Fibroblast of skin of back (primary cell): ENCODE measurements at places on chromosomes 1 and 21.

- no peak for DNase-seq
Observed at GRCh38 chr1:41342774-41343355, 18.4 kb upstream of the FOXO6 start.

DNA sequence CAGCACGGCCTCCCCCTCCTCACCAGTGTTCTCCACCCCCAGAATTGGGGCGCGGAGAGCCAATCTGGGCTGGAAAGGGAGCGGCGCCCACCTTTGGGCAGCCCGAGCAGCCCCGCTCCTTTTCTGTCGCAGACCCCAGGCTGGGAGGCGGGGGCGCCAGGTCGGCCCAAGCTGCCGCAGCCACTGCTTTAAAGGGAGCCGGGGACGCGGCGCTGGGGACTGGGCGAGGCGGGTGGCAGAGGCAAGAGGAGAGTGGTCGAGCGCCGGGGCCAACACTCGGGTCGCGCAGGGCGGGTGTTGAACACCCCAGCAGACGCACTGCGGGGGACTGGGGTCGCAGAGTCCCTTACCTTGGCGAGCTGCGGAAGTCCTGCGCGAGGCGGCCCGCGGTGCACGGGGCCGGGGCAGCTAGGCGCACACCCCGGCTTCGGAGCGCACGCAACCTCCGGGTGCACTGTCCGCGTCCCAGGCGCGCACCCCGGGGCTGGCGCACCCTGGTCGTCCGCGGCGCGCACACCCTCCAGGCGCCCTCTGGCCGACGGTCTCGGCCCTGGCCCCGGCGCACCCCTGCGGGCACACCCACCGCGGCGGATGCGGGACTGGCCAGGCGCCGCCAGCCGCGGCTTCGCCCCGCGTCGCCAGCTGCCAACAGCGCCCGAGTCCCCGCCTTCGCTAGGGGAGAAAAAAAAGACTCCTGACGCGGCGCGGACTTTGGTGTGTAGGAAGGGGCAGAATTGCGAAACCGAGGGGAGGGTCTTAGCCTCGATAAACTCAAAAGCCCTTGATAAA is at the start of gene KANK4:
KANK4 (minus strand) TSS at position 679 of the 789 bp plus-strand sequence. CDS start 37,870 bp downstream, outside the sequence.
- DNase-seq = no peak

DNA sequence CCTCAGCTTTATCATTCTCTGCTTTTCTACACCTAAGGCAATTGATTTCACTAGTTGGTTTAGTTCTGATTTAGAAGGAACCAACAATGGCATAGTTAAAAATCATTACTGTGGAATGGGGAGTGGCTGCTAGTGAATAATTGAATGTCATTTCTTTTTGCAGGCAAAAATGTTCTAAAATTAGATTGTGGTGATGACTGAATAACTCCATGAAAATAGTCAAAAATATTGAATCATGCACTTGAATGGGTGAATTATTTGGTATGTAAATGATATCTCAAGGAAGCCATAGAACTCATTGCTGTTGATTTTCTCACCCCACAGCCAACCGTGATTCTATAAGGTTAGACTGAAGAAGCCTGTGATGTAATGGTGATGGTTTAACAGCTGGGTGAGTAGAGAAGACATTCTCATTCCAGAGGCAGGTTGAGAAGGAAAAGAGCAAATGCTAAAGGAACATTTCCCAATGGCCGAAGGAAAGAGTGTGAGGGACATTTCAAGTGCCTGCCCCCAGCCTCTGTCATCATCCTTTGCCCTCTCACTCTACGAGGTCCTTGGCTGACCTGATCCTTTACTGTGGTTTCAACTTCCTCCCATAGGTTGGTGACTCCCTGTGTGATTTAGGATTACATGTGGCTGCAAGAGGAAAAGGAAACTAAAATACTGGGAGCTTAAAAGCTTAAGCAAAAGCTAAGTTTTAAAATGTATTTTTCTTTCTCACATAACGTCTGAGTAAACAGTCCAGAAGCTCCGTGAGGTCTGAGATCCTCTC is 12.5 kb downstream of the OVAAL start:
- peak; percentile 80 for DNase-seq

DNA sequence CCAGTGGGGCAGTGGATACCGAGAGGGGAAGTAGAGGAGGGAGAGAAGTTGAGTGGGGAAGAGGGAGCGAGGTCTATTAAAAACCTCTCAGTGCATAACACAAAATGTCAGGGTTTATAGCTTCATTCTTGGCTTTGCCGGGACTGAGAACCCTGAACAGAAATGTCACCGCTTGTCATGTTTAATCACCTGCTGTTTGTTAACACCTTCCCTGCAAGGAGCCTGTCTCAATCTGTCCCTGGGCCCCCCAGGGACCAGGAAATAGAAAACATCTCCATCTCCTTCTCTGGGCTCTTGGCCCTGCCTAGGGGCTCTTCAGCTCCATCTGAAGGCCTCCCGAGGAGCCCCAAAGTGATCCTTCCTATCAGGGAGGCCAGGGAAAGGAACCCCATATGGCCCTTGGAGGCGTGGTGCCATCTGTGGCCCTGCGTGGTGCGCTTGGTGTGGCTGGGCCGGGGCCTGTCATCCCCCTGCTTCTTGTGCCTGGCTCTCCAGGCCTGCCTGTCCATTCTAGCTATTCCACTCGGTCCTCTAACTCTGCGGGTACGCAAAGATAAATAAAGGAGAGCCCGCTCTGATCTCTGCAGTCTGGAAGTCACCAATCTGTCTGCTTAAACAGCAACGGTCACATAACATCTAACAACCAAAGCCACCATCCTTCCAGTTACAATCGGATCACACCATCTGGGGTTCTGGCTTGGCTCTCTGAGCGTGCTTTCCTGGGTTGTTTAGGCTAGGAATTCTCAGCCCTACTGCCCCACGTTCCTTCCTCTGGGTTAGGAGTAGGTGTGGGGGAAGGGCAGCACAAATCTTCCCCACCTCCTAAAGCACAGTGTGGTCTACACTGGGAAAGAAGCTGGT is 113.8 kb downstream of the CASZ1 start:
- no peak for DNase-seq

- no peak for DNase-seq
Observed at GRCh38 chr1:118116909-118117308, 68.1 kb downstream of the SPAG17 start.
